ENCODE measurements at places on chromosomes 12 and 14.
A peak's percentile ranks its signal among the peaks of the same experiment; 100 is the strongest.

DNA sequence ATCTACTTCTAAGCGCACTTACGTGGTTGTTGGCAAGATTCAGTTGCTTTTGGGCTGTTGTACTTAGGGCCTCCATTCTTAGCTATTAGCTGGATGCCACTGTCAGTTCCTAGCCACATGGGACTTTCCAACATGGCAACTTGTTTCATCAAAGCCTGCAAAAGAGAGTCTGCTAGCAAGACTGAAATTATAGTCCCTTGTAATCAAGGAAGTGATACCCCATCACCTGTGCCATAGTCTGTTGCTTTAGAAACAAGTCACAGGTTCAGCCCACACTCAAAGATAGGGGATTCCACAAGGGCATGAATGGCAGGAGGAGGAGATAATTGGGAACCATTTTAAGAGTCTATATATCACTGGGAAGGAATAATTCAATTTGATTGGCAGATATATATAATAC, 27.1 kb upstream of the SLC17A8 start:
- no peak for DNase-seq

- DNase-seq, result no peak
Observed at GRCh38 chr14:101470266-101470665, 91.0 kb upstream of the DIO3 start.

- DNase-seq, result peak; percentile 59
Observed at GRCh38 chr14:106530423-106531107, 1004.2 kb downstream of the TMEM121 start.

- no peak for DNase-seq
Observed at GRCh38 chr14:20294636-20295035, 11.1 kb downstream of the TTC5 start.

- DNase-seq, result no peak
Observed at GRCh38 chr12:83143950-83144349, 457.2 kb downstream of the TMTC2 start.

GRCh38 chr12:29110506-29111442, 38.3 kb upstream of the FAR2 start:
- no peak for DNase-seq

GRCh38 chr12:105166736-105167135, 59.2 kb downstream of the WASHC4 start:
- no peak for DNase-seq

All from stimulated activated CD8-positive, alpha-beta memory T cell treated with anti-CD3 and anti-CD28 coated beads, Interleukin-7, amount 100 ng/mL, for 48 hours (primary cell).